ENCODE measurements at places on chromosomes 2 and 18. TPM values are rescaled to one million over a fixed set of nuclear protein-coding genes. Genes with fewer than 3 reads are reported as not detected.

Gene TACR1
- total RNA-seq, result not detected

Gene NPHP1
- 2.8 TPM for total RNA-seq

Gene ATP6V1B1
- not detected for total RNA-seq

Gene DAPL1
- total RNA-seq, result not detected

Gene UPP2
- not detected for total RNA-seq

- no peaks in the 10 kb centered on the region for H3K36me3 ChIP-seq
- DNase-seq, result no peak
- no peaks in the 10 kb centered on the region for H3K27me3 ChIP-seq
Observed at GRCh38 chr2:47360283-47360682, 42.7 kb upstream of the MSH2 start.

DNA sequence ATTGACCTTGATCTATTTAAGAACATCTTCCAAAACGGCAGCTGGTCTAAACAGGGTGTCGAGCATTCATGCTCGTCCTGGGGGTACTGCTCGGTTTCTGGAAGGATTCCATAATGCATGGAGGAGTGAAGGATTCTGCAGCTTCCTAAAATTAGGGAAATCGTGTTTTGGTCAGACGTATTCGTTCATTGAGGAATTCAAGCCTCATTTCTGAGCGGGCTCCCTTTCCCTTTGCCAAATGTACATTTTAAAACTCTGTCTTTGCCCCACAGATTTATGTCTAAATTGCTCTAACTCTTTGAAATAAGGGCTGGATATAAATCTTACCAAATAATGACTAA is 144.0 kb downstream of the BCL11A start:
- peaks cover 8% of the 10 kb centered on the region for H3K4me1 ChIP-seq
- H3K27ac ChIP-seq, result no peak overlapping the region
- DNase-seq, result no peak
- H3K36me3 ChIP-seq, result no peaks in the 10 kb centered on the region
- H3K4me3 ChIP-seq, result no peak overlapping the region
- H3K27me3 ChIP-seq, result peaks cover 5% of the 10 kb centered on the region

DNA sequence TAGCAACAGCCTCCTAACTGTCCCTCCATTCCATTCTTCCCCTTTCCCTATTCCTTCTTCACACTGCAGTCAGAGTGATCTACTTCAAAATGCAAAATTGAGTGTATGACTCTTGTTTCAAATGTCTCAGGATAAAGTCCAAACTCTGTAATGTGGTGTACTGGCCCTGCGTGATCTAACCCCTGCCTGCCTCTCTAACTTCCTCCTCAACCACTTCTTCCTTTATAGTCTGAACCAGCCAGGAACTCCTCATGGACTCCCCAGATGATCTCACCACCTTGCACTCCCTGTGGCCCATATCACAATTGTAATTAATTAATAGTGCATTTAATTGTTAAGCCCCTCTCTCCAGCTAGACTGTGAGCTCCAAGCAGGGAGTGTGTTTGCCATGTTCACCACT is 3.1 kb upstream of the B3GNT2 start:
- H3K4me3 ChIP-seq, result no peak overlapping the region
- H3K4me1 ChIP-seq, result no peaks in the 10 kb centered on the region
- no peaks in the 10 kb centered on the region for H3K27me3 ChIP-seq
- peaks cover 3% of the 10 kb centered on the region for H3K36me3 ChIP-seq
- no peak for DNase-seq

DNA sequence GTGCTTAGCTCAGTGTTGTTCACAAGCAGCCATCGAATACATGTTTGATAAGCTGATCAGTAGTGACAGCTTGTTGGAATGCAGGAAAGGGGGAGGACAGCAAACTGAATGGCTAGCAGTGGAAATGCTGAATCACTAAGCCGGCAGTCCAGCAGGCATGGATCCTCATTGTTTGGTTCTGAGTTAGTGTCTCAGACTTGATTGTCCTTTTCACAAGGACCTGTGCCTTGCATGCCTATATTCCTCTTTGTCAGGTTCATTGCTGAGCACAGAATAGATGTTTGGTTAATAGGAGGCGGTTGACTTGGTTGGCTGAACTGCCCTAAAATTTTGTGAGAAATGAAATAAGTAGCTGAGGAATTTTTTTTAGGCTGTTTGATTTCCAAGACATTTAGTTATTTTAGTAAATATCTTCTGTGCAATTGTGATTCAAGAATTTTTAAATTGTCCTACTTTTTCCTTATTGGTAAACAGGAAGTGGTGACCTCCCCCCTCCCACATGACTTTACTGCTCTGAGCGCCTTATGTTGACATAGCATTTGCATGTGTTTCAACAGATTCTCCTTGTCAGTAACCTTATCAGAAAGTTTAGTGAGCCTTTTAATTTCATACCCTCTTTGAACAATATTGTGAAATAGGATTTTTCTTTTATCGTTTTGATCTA is 21.4 kb upstream of the STON1 start:
- no peaks in the 10 kb centered on the region for H3K27me3 ChIP-seq
- peaks cover 52% of the 10 kb centered on the region for H3K36me3 ChIP-seq
- no peak overlapping the region for H3K4me3 ChIP-seq
- no peak for DNase-seq
- peaks cover 22% of the 10 kb centered on the region for H3K4me1 ChIP-seq

DNA sequence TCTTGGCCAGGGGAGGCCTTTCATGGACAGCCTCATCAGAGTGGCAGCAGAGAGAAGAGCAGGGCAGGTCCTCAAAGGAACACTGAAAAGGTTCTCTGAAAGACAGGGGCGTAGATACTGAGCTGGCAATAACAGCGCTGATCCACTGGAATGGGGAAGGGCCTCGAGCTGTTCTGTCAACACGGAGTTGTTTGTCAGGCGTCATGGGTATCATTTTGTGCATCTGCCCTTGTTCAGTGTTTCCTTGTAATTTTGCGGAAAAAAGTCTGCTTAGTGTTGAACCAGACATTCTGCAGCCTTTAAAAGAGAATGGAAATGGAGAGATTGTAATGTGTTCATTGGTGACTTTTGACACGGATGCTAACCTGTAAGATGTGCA is 21.5 kb downstream of the AGAP1 start:
- H3K36me3 ChIP-seq, result no peaks in the 10 kb centered on the region
- H3K27ac ChIP-seq, result no peak overlapping the region
- no peak for DNase-seq
- H3K4me1 ChIP-seq, result no peaks in the 10 kb centered on the region
- no peak overlapping the region for H3K4me3 ChIP-seq

DNA sequence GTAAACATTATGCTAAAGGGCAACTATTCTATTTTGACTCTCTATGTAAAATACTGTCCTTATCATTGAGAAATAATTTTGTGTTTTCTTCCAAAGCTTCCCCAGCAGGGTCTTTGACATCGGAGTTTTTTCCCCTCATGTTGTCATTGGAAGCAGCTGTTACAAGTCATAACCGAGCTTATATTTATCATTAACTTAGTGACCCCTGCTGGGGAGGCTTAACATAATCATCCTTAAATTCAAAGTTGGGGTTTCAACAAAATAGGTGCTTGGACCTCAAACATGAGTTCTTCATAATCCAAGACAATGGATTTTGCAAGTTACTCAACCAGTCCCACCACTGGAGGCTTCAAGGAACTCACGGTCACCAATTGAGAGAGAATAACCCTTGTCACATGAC is 330.9 kb downstream of the DCC start:
- H3K27ac ChIP-seq, result no peak overlapping the region
- no peak for DNase-seq
- no peaks in the 10 kb centered on the region for H3K4me1 ChIP-seq
- no peak overlapping the region for H3K4me3 ChIP-seq

DNA sequence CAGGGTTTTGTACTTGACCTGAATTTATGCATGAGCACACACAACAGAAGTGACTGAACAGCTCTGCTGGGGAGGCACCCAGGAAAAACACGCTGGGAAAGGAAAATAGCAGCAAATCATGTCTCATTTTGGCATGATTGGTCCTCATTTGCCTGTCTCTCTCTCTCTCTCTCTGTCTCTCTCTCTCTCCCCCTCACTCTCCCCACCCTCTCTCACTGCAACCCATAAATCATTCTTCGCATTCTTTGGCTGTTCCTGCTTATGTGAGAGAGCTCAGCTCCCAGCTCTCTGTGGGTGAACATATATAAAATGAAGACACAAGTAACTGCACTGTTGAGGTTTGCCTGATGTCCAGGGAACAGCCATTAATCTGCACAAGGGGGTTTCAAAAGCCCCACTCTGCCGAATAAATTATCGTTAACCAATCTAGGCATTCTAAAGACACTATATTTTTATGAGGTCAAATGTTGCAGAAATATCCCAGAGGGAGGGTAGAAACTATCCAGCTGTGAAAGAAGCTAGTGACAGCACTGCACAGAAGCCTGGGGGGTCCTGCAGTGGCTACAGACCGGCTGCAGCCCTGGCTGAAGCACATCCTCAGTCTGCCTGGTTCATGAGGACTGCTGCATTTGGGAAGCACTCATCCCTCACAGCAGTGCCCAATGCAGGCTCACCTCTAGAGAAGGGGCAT is 260.3 kb downstream of the AFF3 start:
- no peaks in the 10 kb centered on the region for H3K27me3 ChIP-seq
- no peak overlapping the region for H3K27ac ChIP-seq
- no peaks in the 10 kb centered on the region for H3K4me1 ChIP-seq
- DNase-seq, result no peak
- no peaks in the 10 kb centered on the region for H3K36me3 ChIP-seq

- H3K36me3 ChIP-seq, result peaks cover 9% of the 10 kb centered on the region
- H3K27ac ChIP-seq, result no peak overlapping the region
- no peak overlapping the region for H3K4me3 ChIP-seq
- DNase-seq, result no peak
- no peaks in the 10 kb centered on the region for H3K27me3 ChIP-seq
Observed at GRCh38 chr2:151498178-151498577, 88.5 kb downstream of the RIF1 start.

GRCh38 chr2:69469375-69469774 is 32.1 kb upstream of the NFU1 start:
- H3K36me3 ChIP-seq, result peaks cover 32% of the 10 kb centered on the region
- H3K4me1 ChIP-seq, result peaks cover 5% of the 10 kb centered on the region
- H3K27me3 ChIP-seq, result no peaks in the 10 kb centered on the region
- DNase-seq, result no peak
- no peak overlapping the region for H3K27ac ChIP-seq

DNA sequence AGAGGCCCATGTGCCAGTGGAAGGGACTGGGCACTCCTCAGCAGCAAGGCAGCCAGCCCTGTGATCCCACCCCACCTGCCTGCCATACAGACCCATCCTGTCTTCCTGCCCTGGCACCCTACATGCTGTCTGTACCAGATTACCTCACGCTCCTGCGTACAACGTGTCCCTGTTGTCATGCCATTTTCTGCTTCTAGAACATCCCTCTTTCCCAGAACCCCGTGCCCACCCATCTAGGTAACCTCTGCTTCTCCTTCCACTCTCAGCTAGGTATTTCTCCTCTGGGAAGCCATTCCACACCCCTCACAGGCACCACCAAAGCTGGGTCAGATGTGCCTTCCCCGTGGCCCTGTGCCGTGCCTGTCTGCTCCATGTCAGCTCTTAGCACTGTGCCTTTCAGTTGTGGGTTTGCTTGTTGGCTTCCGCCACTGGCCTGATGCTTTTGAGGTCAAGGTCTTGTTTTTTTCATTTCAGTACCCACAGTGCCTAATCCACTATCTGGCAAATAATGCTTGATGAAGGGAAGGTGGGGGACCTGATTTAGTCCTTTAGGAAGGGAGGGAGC is 71.7 kb upstream of the ALPP start:
- no peak overlapping the region for H3K4me3 ChIP-seq
- no peaks in the 10 kb centered on the region for H3K27me3 ChIP-seq
- H3K36me3 ChIP-seq, result peaks cover 17% of the 10 kb centered on the region
- DNase-seq, result no peak
- H3K4me1 ChIP-seq, result peaks cover 43% of the 10 kb centered on the region

DNA sequence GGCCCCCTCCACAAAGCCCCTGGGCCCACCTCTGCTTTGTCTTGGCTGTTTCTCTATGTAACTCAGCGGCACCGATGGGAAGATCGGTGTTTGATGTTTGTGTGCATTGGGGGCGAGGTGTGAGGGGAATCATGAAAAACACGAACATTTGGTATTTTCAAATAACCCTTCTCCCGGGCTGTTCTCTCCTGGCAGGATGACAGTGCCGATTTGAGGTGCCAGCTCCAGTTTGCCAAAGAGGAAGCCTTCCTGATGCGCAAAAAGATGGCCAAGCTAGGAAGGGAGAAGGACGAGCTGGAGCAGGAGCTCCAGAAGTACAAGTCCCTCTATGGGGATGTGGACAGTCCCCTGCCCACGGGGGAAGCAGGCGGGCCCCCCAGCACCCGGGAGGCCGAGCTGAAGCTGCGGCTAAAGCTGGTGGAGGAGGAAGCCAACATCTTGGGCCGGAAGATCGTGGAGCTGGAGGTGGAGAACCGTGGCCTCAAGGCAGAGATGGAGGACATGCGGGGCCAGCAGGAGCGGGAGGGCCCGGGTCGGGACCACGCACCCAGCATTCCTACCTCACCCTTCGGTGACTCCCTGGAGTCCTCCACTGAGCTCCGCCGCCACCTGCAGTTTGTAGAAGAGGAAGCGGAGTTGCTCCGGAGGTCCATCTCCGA is 78.1 kb downstream of the MTCL1 start:
- H3K4me3 ChIP-seq, result no peak overlapping the region
- no peak for DNase-seq
- peaks cover 6% of the 10 kb centered on the region for H3K27me3 ChIP-seq
- peaks cover 8% of the 10 kb centered on the region for H3K4me1 ChIP-seq
- H3K27ac ChIP-seq, result no peak overlapping the region

Data from activated CD4-positive, alpha-beta T cell treated with anti-CD3 and anti-CD28 coated beads for 36 hours (primary cell).